DMS153 (cell line): ENCODE measurements at places on chromosomes 7 and 10.
A peak's percentile ranks its signal among the peaks of the same experiment; 100 is the strongest.

DNA sequence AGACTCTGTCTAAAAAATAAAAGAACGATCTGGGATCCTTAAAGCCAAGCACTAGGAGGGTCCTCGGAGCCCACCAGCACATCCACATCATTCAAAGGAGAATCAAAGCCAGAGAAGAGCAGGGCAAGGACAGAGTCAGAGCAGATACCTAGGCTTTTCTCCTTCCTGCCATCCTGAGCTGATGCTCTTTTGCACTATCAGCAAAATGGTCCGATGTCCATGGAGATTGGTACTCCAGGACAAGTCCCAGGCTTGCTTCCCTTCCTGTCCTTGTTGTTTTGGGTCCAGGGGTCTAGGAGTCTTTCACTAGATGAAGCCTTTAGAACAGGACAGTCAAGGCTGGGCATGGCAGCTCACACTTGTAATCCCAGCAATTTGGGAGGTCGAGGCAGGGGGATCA is 58.0 kb upstream of the ELN start:
- DNase-seq: no peak

- no peak for DNase-seq
These were observed 473.7 kb upstream of the PODXL start for GRCh38 chr7:132030086-132030568.

- DNase-seq: no peak
These were observed 170.3 kb upstream of the MINDY3 start for GRCh38 chr10:16030562-16030961.

DNA sequence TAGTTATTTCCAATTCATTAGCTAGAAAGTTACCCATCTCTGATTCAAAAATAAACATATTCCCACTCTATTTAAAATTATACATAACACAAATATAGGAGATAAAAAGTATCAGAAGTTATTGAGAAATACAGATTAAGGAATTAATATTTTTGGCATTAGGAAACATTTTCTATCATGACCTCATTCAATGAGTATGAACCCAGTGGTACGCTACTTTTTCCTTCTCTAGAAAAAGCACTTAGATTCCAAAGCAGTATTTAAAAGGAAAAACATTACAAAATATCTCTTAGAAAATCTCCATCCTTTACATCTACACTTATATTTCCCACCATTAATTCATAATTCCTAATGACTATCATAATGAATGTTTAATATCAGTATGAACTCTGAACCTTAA is 240.6 kb upstream of the GNAI1 start:
- DNase-seq: no peak

- DNase-seq: no peak
These were observed 92.9 kb downstream of the SFMBT2 start for GRCh38 chr10:7317786-7318446.

DNA sequence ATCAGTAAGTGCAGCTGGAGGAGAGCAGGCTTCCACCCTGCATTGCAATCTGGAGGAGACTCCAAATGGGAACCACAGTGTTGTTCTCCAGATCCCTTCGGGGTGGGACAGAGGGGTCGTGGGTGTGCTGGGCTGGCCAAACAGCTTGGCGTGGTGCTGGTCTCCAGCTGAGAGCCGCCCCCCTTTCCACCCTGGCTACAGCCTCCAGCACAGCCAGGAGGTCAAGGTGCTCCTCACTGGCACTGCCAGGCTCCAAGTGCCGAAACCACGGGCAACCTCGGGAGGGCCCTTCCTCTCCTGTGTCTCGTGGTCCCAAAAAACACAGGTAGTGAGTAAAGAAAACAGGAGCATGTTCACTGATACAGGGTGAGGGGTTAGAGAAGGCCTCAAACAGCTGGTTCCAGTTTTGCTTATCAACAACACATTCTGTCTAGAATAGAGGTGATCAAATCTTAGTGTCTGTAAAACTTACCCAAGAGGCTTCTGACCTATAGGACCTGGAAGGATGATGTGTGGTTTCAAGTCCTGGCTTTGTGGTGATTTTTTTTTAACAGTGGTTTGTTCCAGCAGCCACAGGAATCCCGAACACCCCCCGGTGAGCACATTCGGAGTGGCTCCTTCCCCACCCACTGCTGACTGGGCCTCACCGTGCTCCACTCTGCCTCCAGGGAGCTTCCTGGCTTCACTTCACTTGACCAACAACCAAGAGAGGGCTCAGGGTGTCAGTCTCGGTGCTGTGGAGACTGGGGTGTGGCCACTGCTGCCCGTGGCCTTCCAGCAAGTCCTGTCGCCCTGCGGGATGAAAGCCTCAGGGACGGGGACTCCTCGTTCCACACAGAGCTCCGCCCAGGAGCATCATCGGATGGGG is 31.2 kb upstream of the EN2 start:
- no peak for DNase-seq

- no peak for DNase-seq
These were observed 10.6 kb upstream of the PRTFDC1 start for GRCh38 chr10:24962995-24963394.

DNA sequence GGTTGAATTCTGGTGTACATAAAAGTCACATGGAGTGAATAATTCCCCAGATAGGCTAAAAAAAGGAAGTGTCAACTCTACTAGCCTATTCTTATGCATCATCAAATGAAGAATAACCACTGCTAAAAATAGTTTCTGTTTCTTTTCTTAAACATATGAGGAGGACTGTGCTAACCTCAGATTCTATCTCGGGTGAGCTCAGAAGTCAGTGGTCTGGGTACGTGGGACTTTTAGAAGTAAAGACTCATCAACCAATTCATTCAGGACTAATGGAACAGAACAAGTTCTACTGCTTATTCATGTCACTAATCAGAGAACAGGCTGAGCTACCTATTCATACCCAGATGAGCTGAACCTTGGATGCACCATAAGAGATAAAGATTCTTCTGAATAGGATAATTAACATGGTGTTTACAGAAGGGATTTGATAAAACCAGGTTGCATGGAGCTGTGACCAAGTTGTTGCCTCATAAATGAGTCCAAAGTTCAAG is 9.5 kb upstream of the ASAH2 start:
- no peak for DNase-seq

GRCh38 chr10:129568583-129569344 is 101.7 kb downstream of the MGMT start:
- peak; percentile 61 for DNase-seq

DNA sequence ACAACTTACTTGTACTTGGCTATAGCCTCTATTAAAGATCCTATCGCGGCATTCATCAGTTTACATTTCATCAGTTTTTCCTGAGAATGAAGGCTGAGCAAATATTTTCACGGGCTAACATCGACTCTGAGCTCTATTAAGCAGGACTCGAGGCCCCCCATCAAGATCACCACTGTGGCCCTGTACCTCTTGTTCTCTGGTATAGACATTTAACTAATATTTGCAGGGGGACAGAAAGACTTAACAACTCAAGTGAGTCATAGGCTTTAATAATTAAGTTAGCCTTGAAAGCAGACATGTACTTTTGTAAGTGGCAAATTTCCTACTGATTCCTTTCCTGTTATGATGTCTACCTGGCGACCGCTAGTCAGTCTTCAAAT is 45.4 kb downstream of the DOCK4 start:
- DNase-seq: no peak

DNA sequence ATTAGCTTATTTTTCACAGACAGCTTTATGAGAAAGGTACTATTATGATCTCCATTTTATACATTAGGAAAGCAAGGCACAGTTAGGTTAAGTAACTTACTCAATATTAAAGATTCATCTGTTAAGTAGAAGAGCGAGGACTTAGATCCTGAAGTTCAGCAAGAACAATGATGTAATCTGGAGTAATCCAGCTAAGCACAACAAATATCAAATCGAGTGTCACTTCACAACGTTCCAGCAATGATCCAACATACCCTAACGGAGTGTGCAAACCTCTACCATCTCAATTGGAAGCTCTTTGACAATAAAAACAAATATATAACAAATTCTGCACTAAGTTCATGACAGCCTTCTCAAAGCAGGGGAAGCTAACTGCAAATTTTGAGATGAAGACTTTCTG is 121.3 kb downstream of the CALCR start:
- no peak for DNase-seq

- DNase-seq: peak; percentile 95
These were observed 4.4 kb upstream of the PDLIM1 start for GRCh38 chr10:95295031-95295755.

GRCh38 chr7:140242057-140243031 is 65.6 kb upstream of the KDM7A start:
- DNase-seq: peak; percentile 68

DNA sequence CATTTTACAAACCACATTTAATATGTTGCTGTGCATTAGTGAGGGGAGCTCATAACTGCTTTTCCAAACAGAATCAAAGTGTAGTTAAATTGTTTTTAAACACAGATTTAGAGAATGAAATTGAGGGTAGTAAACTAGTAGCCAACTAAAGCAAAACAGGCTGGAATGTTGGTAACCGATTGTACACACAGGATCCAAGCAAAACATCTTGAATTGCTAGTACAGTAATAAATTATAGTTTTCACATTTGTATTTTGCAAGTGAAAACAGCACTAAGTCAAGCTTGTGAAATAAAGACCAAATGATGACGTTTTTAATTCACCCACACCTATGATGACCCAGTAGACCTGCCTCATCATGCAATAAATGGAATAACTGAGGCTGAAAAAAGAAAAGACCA is 198.3 kb downstream of the HDAC9 start:
- no peak for DNase-seq

DNA sequence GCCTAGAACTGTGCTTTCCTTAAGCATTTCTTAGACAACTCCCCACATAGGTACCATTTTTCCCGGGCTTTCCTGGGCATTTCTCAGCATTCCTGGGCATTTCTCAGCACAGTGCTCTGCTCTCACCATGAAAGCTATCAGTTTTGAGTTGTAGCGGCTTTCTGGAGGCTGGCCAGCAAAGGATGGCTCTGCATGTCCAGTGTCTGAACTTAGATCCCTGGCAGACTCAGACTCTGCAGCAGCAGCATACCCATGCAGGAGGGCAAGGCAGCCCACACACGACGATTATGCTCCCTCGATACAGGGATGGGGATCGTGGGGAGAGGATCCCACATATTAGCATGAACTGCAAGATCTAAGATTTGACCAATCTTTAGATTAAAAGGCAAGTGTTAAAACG is 248.9 kb upstream of the MKI67 start:
- DNase-seq: no peak

DNA sequence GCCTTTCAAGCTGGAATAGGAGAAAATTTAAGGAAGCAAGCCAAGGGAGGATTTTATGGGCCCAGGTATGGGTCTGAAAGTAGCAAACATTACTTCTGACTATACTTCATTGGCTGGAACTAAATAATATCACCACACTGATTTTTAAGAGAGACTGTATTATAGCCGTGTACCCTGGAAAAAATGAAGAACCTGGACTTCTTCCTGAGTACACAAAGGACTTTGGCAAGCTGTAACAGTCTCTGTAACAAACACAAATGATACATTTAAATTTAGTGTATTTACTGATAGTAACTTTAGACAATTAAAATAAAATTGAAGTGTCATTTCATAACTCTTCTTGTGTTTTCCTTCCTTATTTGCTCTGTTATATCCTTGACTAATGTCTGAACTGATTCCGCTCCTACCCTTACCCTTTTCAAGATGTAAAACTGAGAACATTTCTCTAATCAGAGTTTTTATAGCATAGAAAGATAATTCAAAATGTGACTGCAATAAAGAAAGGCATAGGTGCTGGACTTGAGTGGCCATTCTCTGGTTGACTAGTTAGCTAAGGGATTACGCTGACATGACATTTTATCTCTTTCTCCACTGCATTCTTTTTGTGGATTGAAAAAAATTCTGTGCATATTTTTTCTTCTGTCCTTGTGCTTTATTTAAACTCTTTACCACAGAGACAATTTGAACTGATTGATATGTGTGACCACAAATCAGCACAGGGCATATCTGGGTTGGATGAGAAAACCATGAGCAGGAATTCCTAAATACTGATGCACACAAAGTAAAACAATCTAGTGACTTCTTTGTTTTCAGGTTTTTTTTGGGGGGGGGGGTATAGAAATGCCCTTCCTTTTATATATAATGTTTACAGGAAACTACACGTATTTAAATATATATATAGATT is 349.7 kb downstream of the MDFIC start:
- no peak for DNase-seq

DNA sequence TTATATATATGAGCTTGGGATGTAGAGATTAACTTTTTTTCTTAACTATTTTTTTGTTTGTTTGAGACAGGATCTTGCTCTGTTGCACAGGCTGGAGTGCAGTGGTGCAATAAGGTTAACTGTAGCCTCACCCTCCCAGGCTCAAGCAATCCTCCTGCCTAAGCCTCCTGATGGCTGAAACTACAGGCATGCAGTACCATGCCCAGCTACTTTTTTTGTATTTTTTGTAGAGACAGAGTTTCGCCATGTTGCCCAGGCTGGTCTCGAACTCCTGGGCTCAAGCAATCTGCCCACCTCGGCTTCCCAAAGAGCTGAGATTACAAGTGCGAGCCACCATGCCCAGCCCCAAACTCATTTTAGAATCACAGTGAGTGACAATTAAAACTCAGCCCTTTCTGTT is 105.2 kb downstream of the CUBN start:
- DNase-seq: no peak

GRCh38 chr7:43764039-43764761 is 5.7 kb downstream of the BLVRA start:
- no peak for DNase-seq

GRCh38 chr10:20956843-20957242 is 59.7 kb upstream of the NEBL start:
- DNase-seq: no peak

DNA sequence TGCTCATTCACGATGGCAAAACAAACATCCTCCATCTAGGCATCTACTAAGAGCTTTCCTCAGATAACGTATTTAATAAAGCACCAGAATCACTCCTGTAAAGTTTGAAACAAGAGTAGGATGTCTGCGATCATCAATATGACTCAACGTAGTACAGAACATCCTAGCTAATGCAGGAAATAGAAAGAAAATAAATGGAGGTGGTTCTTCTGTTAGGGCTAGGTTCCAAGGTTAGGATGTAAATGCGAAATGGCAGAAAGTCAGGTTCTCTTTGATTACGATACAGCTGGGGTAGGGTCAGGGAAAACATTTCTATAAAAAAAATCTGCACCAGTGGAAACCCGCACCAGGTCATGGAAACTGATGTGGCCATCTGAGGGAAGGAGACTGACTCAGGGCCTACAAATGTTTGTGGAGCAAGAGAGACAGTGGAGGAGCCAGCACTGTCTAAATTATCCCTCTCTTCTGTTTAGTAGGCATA is 29.1 kb downstream of the CCDC6 start:
- no peak for DNase-seq
